ENCODE measurements at places on chromosomes 7 and 10.
A peak's percentile ranks its signal among the peaks of the same experiment; 100 is the strongest.

- no peak for DNase-seq
Observed at GRCh38 chr10:112650588-112651030, 203.6 kb downstream of the VTI1A start.

GRCh38 chr10:5234106-5234860 is 37.6 kb downstream of the AKR1C4 start:
- no peak for DNase-seq

GRCh38 chr10:103763374-103764202 is 91.8 kb downstream of the SH3PXD2A start:
- no peak for DNase-seq

GRCh38 chr7:156816943-156817572 is 75.9 kb downstream of the LMBR1 start:
- peak; percentile 6 for DNase-seq

GRCh38 chr7:66204822-66205740 is at the start of gene TPST1:
Gene TPST1, plus strand, starts transcription at chr7:66205334. Its CDS starts 35,092 bp downstream, at chr7:66240426.
- DNase-seq, result peak; percentile 97

DNA sequence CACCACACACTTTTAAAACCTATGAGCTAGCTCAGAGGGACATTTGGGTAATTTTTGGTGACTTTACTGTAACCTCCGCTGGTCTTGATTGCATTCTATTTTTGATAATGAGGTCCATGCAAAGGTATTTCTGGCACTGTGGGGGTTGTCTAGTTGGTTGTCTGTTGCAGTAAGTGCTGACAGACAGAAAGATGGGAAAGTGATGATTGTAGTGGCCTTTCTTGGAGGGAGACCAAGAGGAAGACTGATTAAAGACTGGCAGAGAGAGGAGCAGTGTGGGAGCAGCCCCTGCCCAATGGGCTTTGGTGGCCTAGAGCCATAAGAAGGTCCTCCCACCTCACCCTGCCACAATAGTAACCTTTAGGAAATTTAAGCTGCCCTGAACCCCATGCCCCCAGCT is 173.4 kb upstream of the CTBP2 start:
- no peak for DNase-seq

- no peak for DNase-seq
Observed at GRCh38 chr7:139049936-139050335, 14.1 kb upstream of the ZC3HAV1L start.

- peak; percentile 33 for DNase-seq
Observed at GRCh38 chr10:102729029-102730026, 14.4 kb upstream of the WBP1L start.

DNA sequence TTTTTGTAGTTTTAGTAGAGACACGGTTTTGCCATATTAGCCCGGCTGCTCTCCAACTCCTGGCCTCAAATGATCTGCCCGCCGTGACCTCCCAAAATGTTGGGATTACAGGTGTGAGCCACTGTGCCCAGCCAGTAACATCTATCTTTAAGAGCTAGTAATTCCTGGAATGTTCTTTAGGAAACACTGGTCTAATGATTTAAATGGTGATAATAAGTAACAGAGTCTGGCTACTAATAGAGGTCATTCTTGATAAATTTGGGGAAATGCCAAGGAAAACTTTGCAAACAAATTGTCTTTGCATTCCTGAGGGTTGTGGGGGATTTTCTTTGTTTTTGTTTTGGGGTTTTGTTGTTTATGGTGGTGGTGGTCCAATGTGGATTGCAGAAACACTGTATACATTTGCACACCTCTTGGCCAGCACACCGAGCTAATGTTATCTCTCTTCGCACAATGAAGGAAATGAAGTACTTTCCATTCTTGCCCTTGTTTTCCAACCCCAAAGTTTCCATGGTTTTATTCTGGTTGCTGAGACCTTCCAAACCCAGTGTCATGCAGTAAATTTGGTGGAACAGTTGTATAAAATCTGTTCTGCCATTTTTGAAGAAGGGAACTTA is 51.3 kb upstream of the WIPF3 start:
- no peak for DNase-seq

GRCh38 chr10:33136781-33137180 is 178.8 kb upstream of the ITGB1 start:
- no peak for DNase-seq

DNA sequence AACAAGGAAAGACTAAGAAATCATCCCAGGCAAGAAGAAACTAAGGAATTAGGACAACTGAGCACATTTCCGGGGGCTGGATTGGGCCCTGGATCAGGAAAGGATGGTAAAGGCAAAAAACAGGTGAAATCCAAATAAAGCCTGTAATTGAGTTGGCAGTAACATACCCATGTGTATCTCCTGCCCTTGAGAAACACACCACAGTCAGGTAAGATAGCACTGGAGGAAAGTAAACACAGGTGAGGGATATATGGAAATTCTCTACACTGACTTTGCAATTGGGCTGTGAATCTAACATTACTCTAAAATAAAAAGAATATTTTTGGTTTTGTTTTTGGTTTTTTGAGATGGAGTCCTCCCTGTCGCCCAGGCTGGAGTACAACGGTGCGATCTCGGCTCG is 140.2 kb upstream of the FRMD4A start:
- no peak for DNase-seq

- DNase-seq, result no peak
Observed at GRCh38 chr10:103510791-103511752, 17.6 kb downstream of the NEURL1 start.

DNA sequence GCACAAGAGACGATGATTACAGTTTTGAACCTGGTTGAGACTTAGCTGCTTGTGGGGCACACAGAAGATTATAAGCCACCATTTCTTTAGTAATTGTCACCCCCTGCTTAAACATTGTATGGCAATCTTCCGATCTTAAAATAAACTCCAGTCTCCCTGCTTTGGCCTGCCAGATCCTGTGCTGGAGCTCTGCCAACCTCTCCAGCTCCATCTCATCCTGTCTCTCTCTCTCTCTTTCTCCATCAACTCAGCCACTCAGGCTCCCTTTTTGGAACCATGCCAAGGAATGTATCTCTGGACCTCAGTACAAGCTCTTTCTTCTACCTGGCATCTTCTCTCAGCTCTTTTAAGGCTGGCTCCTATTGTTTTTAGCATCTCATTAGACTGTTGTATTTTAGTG is 1053.2 kb downstream of the REEP3 start:
- peak; percentile 54 for DNase-seq

DNA sequence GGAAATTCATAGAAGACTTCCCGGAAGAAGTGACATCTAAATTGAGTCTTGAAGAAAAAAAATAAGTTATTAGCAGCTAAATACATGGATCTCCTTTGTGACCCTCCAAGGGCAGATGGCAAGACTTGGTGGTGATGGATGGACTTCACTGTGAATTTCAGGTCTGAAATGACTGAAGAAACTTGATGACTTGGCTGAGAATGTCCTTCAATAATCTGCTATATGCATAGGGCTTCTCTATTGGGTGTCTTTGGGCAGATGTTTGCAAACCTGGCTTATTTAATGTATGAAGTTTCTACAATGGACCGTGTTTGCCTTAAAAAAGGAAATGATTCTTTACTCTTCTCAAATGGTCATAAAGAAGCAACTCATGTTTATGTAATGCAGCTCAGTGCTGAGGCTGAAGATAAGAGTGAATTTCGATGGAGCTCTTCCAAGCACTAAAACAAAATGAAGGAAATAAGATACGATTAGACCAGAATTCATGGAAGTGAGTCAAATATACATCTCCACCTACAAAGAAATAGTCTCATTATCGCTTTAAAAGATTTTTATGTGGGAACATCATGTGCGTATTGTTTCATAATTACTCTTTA is 116.6 kb upstream of the WDR11 start:
- no peak for DNase-seq

DNA sequence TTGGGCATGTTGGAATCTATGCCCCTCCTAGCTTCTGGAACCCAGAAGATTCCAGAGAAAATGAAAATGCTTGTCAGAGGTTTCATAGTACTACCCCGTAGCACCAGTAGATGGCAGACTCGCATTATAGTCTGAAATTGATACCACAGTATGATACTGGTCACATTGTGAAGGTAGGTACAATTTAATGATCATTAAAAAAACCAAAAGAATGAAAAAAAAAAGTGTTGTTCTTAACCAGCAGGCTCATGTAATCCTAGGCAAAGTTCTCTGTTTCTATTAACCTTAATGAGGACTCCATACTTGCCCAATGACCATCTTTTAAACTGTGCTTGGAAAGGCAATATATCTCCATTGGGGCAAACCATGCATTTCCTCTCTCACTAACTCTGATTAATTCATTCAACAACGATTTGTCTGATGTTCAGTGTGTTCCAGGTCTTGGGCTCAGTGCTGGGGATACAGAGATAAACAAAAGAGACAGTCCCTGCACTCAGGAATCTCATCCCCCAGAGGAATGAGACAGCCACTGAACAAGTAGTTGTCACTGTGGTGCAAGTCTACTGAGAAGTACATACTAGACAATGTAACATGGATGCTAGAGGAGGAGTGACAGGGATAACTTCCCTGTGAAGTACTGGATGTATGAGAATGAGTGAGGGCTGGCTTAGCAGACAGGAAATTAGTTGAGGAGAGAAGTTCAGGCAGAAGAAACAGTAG is 223.5 kb upstream of the PHYHIPL start:
- DNase-seq, result peak; percentile 25

DNA sequence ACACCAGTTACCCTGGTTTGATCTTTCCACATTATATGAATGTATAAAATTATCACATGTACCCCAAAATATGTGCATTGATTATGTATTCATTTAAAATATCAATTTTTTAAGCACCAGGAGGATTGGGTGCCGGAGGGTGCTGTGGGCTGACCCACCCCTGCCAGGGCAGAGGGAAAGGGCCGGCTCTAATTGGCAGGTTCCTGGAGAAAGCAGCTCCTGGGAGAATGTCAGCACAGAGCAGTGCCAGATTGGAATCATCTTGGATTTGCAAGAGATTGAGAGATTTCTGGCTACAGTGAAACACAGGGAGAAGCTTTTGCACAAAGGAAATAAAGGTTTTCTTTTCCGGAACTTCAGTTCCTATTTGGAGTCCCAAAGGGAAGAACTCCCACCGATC is 264.4 kb upstream of the TCERG1L start:
- DNase-seq, result no peak

DNA sequence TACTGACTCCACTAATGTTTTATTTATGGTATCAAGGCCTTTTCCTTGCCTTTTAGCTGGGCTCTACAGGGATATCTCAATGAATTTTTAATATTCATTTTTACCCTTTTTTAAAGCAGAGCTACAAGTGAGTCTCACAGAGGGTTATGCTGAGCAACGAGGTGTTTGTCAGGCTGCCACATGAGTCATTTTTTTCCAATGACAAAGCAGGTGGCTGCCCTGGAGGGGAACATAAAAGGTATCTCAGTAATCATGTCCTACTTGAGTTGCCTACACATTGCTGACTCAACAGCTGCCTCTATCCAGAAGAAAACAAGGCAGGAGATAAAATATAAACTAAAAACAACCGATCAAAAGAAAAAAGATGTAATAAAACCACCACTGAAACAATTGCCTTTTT is 1004.9 kb upstream of the POT1 start:
- no peak for DNase-seq

DNA sequence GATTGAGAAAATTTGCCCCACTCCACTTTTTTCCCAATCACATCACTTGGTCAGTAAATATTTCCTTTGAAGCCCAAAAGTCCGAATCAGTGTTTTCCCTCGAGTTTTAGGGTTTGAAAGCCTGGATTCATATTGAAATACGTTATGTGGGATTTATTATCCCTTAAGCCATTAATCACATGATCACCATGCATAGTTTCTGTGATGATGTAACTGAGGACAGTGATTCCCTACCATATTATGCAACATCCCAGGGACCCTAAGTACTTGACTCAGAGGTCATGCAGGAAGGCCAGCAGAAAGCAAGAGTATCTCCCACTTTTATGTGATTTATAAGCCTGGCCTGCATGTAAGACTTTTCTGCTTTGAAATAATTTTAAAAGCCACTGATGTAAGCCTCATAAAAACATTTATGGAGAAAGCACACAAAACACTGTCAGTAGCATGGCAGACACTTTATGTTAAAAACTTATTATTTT is 630.6 kb upstream of the ZWINT start:
- DNase-seq, result no peak

DNA sequence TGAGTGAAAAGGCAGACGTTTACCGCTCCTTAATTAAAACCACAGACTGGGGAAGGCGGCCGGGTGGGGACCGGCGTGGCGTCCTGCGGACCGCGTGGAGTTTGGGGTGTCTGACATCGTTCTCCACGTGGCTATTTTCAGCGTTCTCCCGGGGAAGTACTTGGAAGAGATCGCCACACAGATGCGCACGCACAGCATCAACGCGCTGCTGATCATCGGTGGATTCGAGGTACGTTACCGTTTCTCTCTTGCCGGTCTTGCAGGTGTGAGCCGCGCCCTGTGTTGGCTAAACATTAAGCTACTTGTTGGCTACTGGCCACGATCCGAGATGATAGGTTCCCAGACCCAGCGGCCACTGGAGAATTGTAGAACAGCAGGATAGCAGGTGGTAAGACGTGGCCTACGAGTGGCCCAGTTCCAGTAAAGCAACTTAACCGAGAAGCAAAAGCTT is 51.3 kb downstream of the PFKP start:
- DNase-seq, result no peak

DNA sequence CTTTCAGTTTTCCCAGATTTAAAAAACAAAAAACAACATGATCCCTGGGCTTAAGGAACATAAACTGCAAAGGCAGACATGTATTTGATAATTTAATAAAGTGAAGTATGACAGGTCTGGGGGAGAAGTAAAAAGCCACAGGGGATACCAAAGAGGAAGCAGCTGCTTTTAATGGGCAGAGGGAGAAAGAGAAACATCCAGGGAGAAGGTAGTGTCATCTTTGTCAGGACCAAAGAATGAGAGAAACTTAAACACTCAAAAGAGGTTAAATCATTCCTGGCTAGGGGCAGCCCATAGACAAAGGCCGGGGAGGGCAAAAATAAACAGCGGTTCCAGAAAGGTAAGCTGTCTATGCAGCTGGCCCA is 94.5 kb downstream of the GRB10 start:
- no peak for DNase-seq

GRCh38 chr7:150322114-150322832 is 882 bp upstream of the LRRC61 start:
- peak; percentile 5 for DNase-seq

DNA sequence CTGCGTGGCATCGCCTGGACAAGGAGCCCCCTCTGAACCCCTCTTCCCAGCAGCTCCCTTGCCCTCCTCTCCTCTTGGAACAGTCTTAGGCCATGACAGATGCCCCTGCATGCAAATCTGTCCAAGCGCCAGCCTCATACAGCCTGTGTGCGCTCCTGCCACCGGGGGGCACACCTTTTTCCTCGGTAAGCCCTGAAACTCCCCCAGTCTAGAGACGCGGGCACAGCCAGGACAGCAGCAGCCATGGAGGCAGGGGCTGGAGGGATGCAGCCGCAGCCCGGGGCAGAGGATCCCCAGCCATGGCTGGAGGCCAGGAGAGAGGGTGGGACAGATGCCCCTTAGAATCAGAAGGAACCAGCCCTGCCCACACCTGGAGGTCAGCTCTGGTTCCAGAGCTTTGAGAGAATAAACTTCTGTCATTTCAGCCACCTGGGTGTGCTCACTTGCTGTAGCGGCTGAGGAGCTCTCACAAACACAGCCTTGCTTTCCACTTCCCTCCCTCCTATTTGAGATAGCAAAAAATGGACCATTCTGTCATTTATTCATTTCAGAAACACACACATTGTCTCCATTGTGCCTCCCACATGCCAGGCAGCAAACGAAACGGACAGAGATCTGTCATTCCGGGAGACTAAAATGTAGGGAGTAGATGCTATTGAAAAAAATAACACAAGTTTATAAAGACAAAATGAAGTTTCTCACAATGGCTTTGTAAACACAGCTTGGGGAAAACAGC is 241.5 kb downstream of the WDR37 start:
- DNase-seq, result no peak

Data from COR-L47 (cell line).